ENCODE measurements at places on chromosomes 13 and 19. TPM values are rescaled to one million over a fixed set of nuclear protein-coding genes. Genes with fewer than 3 reads are reported as not detected.

KLK2 gene
- not detected for total RNA-seq

CGB5 gene
- total RNA-seq: not detected

ZNF560 gene
- 0.21 TPM for total RNA-seq

NDUFB7 gene
- 113 TPM for total RNA-seq

KLK3 gene
- not detected for total RNA-seq

FCER2 gene
- total RNA-seq: 0.21 TPM

LRRC25 gene
- total RNA-seq: 2.9 TPM

PCDH8 gene
- total RNA-seq: 1.0 TPM

FGF21 gene
- not detected for total RNA-seq

MCF2L gene
- total RNA-seq: 15.3 TPM

EID2B gene
- 5.3 TPM for total RNA-seq

SYT5 gene
- total RNA-seq: 0.74 TPM

KLK1 gene
- total RNA-seq: not detected

TMEM59L gene
- 3.9 TPM for total RNA-seq

IGFL3 gene
- total RNA-seq: not detected

TDRD12 gene
- total RNA-seq: 1.1 TPM

FLT1 gene
- 37.5 TPM for total RNA-seq

ATP4B gene
- not detected for total RNA-seq

FFAR1 gene
- not detected for total RNA-seq

PRODH2 gene
- not detected for total RNA-seq

GGN gene
- not detected for total RNA-seq

C1QTNF9B gene
- 0.58 TPM for total RNA-seq

KEAP1 gene
- total RNA-seq: 30.4 TPM

ACP5 gene
- total RNA-seq: 1.1 TPM

ZFP28 gene
- total RNA-seq: 16.2 TPM

CCL25 gene
- not detected for total RNA-seq

PNMA8B gene
- 4.0 TPM for total RNA-seq

PLEKHA4 gene
- total RNA-seq: 11.5 TPM

NR1H2 gene
- total RNA-seq: 33.4 TPM

Measured in urinary bladder (tissue), 4 donors.